Midbrain (tissue), 1 donor: ENCODE measurements at places on chromosomes 11 and 22.

DNA sequence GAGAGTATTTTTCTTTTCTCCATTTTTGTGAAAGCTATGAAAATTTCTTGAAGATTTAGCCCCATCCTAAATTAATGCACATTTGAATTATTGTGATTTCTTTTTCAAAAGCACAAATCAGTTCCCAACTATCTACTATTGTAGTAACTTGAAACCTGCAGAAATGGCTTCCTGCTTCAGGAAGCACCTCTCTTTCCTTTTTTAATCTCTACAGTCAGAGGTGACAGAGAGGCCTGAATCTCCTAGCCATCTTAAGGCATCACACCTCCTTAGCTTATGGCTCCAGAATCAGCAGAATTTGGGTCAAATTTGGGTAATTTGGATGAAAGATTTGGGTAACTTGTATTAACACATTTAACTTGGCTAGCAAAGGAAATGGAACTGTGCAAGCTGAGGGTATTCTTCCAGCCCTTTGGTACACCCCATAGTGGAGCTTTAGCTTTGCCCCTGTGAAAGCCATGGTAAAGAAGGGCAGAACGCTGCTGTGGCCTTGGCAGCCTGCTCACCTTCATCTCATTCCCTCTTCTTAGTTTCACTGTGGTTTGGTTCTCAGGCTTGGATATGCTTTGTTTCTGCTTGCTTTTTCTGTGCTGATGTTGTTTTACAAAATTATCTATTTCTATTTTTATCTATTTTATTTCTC, 16.2 kb downstream of the TBCEL start:
- DNase-seq, result no peak

- DNase-seq, result no peak
Measured at GRCh38 chr22:36288571-36289405, 35.9 kb downstream of the APOL1 start.

DNA sequence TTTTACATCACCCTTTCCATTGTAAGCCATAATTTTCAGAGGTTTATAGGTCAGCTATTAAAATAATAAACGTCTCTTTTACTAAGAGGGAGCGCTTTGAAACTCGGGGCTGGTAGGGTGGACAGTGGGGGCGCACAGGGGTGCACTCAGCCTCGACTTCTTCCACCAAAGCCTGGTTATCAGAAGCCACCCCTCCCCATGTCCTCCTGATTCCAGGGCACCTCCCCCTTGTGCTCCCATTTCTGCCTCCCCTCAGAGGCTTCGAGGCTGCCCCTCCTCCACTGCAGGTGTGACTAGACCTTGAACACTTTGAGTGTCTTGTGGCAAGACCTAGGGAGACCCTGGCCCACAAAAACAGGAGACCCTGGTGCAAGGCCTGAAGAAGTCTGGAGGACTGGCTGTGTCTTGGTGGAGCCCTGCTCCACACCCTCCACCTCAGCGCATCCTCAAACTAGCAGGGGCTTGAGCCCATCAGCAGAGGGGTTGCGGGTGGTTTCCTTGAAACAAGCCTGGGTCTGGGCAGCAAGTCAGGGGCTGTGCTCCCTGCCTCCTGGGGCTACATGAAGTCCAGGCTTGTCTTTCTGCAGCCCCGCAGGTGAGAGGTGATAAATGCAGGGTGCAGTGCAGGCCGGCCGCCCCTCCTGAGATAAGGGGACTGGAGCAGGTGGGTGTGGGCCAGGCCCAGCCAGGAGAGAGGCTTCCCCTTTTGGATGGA, 3.0 kb downstream of the CDKN1C start:
- DNase-seq, result no peak

GRCh38 chr11:68012044-68012842, 2.1 kb downstream of the ALDH3B1 start:
- DNase-seq, result no peak

GRCh38 chr11:45708887-45709663, 43.7 kb upstream of the CHST1 start:
- no peak for DNase-seq

DNA sequence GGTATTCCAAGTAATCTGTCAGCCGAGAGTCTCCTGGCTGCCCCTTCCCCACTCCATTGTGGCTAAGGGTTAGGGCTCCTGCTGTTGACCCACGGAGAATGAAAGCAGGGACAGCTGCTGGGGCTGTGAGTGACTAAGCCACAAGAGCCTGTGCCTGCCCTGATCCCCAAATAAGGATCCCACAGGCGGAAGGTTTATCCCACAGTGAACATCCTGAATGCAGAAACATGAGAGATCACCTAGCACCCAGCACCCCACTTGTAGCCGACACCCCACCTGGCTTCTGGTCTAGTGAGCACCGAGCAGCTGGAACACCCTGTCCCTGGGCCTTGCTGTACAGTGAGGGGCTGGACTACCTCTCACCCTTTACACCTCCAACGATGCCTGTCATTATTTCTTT, 117.7 kb upstream of the LMO1 start:
- DNase-seq, result no peak

GRCh38 chr11:107157146-107157808, 139.0 kb upstream of the GUCY1A2 start:
- no peak for DNase-seq

DNA sequence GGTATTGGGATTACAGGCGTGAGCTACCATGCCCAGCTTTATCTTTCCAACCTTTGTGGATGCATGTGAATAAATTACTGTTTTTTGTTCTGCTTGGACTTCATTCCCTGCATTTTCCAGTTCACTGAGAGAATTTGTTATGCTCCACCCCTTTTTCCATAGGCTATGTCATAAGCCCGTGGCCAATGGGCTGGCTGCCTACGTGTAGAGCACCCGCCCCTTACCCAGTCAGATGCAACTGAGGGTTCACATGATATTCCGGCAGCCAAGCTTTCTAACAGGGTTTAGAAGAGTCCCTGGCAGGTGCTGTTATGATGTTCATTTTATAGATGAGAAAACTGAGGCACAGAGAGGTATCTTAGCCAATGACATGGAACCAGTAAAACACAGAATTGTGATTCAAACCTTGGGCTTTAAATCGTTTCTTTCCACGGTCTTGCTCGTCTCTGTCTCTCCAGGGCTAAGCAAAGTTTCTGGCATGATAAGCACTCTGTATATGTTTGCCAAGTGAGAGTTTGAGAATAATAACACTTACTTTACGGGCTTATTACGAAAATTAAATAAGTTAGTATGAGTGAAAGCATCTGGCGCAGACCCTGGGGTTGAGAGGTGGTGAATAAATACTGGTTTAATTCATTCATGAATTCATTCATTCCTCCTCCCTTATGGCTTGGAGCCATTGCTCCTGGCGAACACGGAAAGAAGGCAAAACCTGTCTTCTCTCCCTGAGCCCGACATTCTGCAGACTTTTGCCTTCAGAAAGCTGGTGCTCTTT, 42.4 kb upstream of the RASD2 start:
- no peak for DNase-seq
